ENCODE measurements at places on chromosomes 12 and 14.

DNA sequence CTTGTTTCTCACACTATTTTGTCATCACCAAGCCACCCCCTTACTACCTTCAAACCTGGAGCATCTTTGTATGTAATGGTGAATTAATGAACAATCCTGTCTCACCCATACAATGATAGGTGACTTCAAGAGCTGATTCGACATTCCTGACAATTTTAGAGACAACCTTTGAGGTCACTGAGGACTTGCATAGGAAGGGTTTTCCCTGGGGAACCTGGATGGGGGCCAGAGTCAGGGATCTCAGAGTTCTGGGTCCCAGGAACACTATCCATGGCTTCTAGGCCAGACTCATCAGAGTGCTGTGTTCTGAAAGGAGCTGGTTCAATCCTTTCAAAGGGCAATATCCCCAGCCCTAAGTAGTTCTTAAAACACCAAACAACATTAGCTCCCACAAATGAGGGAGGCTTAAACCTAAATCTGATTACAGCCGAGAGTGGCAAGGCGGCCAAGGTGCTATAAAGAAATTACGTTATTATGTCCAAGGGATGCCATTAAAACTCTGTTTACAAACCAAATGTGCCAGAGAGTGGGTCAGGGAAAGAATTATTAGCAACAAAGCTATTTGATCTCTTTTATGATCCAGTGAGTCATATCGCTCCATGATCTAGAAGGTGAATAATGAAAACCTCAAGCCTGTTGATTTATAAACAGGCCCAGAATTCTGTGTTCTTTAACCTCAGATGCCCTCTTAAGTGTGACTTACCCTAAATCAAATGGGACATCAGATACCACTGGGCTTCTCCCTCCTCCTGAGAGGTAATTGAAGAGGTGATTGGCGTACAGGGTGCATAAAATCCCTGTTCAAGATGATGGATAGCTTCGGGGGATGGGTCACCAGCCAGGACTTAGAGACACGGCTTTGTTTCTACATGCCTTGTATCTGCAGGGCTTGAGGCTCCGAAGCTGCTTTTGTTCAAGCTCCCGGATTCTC is 230.2 kb upstream of the TBX3 start:
- DNase-seq = no peak

DNA sequence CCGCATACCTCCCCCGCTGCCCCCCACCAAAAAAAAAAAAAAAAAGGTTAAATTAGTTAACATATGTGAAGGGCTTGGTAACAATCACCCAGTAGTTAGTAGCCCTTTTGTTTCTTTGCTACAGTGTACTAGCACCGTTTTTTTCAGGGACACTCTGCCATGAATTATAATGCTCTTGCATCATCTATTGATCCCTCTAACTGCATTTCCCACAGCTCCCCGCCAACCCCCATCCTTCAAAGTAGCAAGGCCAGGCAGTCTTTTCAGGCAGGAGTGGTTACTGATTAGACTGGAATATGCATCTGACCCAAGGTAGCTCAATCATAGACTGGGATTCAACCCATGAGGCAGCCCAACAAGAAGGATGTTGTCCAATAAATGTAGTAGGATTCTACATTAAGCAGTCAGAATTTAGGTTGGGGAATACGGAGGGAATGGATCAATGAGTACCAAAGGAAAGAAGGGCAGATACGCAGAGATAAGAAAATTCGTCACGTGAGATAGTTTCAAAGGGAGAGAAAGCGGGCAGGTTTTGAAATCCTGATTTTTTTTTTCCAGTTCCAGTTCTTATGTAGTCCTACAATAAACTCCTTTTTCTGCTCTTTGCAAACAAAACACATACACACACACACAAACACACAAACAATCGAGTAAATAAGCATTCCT is 39.8 kb upstream of the CRACR2A start:
- DNase-seq = no peak

DNA sequence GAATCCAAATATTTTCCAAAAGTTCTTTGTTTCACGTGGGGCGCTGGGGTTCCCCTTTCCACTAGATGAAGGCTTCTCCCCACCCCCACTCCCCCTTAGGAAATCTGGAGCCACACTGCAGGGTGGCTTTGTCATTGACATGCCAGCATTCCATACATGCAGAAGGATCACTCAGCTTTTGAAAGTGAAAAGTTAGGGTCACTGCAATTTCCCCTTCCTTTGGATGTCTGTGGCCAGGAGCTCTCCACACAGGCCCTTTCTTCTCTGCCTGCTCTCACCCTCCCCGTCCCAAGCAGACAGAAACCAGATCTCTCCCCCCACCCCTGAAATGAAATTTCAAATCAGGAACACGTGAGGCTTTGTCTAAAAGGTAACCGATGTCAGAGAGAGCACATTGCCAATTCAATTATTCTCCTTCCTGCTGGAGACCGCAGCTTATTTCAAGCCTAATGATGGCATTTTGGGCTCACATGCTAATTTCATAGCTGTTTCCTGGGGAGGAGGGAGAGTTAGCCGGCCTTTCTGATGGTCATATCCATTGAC is 153.9 kb upstream of the RFLNA start:
- DNase-seq = no peak

- no peak for DNase-seq
These were observed 2.0 kb downstream of the ZCRB1 start for GRCh38 chr12:42323856-42324255.

DNA sequence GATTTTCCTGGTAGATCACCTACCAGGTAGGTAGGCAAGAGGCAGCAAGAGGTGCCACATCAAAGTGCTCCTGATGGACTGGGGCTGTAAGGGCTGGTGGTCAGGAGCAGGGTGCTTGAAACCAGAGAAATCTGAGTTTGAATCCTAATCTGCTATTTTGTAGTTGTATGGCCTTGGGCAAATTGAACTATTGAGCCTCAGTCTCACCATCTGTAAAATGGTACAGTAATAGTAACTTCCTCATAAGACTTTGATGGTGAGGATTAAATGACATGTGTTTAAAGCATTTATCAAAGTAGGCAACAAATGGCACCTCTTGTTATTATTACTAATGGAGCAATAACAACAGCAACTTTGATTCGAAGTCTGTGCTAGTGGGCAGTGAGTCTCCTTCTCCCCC is 32.0 kb downstream of the JDP2 start:
- DNase-seq = no peak

DNA sequence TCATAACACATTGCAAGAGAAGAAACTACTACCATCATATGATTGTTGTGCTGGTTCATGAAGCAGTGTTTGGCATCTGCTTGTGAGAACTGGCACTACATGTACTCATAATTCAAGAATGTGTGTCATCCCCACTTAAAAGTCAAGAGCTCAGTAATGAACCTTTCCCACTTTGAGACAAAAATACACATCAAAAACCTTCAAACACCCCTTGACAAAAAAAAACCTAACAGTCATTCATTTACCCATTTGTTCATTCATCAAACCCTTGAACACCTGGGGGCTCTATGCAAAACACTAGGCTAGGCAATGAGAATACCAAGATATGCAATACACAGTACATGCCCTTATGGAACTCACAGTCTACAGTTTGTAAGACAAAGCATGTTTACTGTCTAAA is 40.0 kb downstream of the KIF21A start:
- DNase-seq = peak; percentile 20

GRCh38 chr12:47910981-47911380 is 6.2 kb upstream of the VDR start:
- no peak for DNase-seq

- no peak for DNase-seq
These were observed 3.6 kb downstream of the FOXA1 start for GRCh38 chr14:37591311-37591940.

GRCh38 chr14:60133487-60133886 is 31.7 kb downstream of the DHRS7 start:
- no peak for DNase-seq

DNA sequence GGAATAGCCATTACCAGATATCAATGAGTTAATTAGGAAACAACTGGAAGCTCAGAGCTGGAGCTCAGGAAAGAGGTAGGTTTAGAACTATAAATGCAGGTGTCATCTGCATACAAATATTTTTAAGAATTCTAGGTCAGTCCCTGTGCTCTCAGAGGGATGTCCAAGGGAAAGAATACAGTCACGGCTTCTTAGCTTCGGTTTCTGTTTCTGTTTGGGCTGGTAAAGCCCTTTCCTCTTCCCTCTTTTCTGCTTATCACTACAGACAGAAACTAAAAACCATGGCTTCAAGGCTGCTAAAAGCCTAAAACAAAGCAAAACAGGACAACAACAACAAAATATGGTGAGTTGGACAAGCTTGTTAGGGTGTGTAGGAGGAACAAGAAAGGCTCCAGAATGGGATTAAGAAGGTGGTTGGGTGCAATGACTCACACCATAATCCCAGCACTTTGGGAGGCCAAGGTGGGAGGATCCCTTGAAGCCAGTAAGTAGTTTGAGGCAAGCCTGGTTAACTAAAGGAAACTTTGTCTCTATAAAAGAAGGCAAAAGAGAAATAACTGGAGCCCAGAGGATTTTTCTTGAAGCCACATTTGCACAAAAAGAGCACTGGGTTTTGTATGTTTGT is 113.0 kb downstream of the SEC23A start:
- DNase-seq = no peak

DNA sequence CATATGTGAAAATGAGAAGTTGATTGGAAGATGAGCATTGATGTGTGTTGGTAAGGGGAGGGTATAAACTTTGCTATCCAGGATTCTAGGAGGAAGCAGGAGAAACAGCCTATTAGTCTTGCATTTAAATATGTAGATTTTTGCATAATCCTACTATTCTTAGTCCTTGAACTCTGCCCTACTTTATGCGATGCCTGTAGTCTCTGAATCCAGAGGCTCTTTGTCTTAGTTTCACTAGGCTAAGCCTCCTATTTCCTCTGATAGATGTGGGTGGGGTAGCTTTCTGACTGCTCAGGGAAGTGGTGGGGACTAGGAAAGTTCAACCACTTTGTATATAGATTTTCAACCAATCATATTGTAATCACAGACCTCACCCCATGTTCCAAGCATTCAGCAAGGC is 49.5 kb upstream of the KCNC2 start:
- no peak for DNase-seq

DNA sequence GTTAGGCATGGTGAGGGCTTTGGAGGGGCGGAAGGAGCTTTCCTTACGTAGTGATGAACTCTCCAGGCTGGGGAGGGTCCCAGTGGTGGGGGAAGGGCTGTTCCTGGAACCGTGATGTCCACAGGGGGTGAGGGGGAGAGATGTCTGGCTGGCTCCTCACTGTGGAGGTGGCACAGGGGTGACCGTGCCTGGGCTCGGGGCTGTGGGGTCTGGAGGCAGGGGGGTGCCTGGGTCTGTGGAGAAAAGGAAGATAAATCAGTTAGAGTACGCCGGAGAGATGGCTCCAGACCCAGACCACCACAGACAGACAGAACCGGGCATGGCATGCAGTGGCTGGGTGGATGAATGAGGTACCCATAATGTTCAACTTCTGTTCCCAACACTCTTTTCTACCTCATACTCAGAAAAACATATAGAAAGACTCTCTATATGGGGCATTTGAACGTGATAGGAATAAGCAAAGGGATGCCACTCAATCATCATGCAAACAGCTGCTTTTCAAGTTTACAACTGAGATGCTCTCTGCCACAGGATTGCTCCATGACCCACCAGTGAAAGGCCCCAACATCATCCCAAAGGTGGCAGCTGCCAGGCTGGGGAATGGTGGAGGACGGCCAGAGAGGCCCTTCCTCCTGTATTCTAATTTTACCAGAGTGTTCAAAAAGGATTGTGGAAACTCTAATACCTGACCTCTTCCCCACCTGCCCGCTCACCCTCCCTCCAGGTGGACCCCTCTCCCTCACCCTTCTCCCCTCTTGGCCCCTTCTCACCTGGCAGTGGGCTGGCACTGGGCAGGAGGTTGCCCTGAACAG is 5.6 kb downstream of the MYL6 start:
- DNase-seq = no peak

DNA sequence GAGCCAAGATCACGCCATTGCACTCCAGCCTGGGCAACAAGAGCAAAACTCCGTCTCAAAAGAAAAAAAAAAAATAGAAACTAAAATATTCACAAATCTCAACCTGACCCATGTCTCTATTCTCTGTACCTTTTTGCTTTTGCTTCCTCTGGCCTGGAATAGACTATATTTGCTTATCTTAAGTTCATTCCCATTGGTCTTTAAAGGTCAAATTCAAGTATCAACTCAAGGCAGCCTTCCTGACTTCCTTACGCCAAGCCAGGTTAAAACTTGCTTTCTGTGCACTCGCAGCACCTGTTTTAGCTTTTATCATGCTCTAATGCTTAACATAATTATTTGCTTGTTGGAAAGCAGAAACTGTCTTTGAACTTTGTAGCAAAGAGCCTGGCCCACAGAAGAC is 14.8 kb downstream of the PYM1 start:
- no peak for DNase-seq

DNA sequence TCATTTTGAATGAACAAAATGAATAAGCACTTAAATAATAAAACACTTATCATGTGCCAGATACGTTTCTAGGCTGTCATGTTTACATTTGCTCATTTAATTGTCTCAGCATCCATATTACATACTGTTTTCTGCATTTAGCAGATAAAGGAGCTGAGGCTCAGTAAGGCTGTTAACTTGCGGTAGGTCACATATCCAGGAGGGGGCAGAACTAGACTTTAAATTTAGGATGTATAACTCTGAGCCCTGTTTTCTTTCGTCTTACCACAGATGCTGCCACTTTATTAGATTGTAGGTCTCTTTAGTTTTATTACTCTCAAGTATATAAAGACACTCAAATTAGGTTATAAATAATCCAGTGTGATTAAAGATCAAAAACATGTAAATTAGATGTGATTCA is 17.7 kb downstream of the IRAK4 start:
- peak; percentile 11 for DNase-seq

DNA sequence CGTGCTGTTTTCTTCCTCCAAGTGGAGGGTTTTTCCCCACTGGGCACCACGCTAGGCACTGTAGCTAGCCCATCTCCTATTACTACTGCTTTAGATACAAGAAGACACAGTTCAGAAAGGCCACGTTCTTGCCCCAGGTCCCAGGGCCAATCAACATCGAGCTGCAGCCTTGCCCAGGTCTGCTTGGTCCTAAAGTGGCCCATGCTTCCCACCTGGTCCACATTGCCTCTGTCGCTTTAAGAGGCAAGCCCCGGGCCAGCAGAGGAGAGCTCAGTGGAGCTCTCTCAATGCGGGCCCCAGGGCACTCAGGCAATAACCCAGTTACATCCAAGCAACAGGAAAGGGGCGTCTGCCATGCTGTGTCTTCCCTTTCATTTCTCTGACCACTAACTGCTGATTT is 148.1 kb downstream of the CALM1 start:
- no peak for DNase-seq

DNA sequence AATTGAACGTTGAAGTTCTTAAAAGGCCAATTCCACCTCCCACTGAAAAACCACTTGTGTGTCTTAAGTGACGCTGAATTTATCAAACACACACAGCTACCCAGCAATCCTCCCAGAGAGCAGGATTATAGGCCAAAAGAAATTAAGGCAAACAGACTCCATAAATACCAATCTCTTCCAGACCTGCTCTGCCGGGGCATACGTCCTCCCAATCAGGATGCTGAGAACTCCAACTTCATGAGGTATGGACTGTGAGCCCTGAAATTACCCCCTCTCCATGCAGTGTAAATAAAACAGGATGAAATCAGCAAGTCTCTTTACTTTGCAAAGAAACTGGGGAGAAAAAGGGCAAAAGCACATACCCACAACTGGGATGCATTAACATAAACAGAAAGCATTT is 265.2 kb downstream of the KSR2 start:
- no peak for DNase-seq

GRCh38 chr12:5905757-5906156 is 39.3 kb downstream of the ANO2 start:
- DNase-seq = no peak

Data from fibroblast of gingiva (primary cell).